Chondrocyte (in vitro differentiated cells): ENCODE measurements at places on chromosomes 6 and 20.

- no peak for DNase-seq
Observed at GRCh38 chr6:75934643-75935472, 137.6 kb downstream of the IMPG1 start.

DNA sequence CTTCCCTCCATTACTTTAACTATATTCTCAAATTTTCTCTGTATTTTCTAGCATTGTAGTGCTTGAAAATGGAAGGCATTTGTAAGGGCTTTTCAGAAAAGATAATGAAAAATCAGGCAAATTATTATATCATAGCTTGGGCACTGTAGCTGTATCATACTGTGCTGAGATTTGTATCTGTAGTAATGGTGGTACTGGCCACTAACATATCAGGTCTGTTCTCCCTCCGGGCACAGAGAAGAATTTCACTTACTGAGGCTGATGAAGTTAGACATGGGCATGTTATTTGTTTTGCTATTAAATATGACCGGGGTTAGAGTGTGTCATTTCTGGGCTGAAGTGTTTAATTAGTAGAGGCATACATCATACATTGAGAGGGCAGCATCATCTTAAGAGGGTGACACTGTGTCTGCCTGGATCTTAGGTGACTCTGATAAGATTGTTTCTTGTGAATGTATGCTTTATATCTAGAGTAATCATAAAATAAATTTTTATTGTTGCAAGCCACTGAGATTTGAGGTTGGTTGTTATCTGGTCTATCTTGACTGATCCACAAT lies 1395.9 kb downstream of the EPHA7 start:
- no peak for DNase-seq

DNA sequence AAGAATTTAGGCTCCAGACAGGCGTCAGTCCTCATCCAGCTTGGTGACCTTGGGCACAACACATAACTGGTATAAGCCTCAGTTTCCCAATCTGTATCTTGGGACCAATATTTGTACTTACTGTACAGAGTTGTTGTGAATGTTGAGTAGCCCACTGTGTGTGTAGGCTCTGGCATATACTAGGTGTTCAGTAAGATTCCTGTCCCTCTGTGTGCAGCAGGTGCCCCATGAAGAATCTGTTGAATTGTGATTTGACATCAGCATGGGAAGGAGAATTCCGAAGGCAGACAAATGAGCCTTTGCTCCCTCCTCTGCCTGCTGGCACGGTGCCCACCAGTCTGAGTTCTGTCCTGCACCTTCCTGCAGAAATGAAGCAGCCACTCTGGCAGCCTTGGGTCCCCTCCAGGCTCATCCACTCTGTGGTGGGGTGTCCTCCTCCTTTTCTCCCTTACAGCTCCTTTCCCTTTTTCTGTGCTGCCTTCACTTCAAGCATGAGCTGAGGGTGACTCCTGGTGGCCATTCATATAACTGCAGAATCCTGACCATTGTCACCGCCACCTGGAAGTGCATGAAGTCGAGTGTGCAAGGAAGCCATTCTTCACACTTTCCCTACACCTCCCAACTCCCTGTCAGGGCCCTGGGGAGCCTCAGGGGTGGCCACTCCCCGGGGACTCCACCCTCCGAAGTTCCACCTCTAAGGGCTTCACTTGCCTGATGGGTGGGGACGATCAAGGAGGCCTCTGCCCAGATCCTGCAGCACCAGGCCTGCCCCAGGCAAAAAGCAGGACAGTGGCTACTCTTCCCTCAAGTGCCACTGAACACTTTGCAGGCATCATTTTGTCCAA lies 48.2 kb downstream of the MRPL14 start:
- no peak for DNase-seq

- peak; percentile 76 for DNase-seq
Observed at GRCh38 chr6:3734023-3734422, 17.5 kb downstream of the PXDC1 start.

GRCh38 chr6:26640806-26641205 lies 18.7 kb downstream of the ZNF322 start:
- no peak for DNase-seq

- no peak for DNase-seq
Observed at GRCh38 chr6:161082215-161082614, 90.6 kb downstream of the MAP3K4 start.

GRCh38 chr20:57200882-57201695 lies 65.4 kb downstream of the BMP7 start:
- no peak for DNase-seq

DNA sequence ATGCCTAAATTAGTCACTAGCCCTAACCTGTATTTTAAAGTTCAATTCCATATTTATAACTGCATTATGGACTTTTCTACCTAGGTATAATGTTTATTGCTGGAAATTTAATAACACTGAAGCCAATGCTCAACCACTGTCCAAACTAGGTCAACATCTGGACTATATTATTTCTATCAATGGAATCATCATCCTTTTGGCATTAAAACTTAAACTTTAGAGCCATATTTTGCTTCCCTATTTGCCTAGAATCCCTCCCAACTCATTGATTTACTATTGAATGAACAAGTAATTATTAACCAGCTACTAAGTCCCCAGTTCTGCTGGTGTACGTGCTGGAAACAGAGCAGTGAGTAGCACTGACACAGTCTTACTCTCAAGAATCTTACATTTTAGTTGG lies 291.7 kb upstream of the SPTLC3 start:
- no peak for DNase-seq

DNA sequence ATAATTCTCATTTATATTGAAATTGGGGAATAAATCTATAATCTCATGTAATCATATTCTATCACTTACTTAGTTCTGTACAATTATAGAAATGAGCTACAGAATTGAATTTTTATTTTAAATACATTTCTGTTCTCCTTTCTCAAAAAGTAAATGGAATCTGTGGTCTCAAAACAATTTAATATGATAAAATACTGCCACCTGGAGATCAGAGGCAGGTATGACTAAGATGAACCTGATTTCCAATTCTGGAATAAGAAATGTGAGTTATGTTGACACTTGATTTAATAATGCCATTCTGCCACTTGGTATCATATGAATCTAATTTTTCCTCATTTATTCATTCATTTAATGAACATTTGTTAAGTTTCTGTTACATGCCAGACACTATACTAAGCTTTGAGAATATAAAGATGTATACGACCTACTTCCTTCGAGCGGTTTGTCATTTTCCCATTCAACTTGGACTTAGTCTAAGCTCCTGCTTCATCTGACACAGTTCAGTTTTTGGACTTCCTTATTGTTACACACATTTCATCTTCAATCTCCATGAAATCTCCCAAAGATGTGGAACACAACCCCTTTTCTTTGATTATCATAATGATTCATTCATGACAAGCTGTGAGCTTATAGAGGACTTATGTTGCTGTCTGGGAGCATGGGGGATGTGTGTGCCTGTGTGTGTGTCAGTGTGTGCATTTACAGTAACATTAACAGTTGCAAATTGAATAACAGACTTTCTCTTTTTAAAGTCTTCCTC lies 7.5 kb upstream of the CCDC28A start:
- DNase-seq, result no peak

DNA sequence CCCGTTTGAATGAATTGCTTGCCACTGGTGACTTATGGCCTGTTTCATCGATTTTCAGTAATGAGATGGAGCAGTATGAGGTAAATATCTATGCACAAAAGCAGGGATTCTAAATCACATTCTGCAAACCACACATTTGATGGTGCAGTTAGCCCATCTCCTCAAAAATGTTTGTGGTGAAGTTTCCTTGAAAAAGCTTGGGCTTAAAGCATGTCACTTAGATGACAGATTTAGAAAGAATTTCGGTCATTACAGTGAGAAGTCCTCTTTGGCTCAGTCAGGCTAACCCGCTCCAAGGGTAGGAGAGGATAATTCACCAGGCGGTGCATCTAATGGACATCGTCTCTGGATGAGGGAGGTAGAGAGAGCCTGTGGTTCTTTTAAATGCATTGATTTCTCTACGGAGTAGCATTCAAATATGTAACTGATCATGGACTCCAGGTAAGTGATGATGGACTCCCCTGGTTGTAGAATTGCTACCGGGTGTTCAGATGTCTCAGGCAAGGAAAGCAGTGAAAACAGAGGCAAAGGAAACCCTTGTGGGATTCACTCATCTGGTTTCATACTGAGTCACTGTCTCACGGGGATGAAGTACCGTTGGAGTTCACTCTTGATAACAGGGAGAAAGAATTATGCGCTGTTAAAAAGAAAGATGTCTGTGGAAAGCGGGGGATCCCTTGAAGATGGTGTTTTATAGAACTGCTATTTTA lies 65.3 kb downstream of the AIG1 start:
- DNase-seq, result no peak

- DNase-seq, result no peak
Observed at GRCh38 chr6:7073821-7074525, 33.8 kb upstream of the RREB1 start.

DNA sequence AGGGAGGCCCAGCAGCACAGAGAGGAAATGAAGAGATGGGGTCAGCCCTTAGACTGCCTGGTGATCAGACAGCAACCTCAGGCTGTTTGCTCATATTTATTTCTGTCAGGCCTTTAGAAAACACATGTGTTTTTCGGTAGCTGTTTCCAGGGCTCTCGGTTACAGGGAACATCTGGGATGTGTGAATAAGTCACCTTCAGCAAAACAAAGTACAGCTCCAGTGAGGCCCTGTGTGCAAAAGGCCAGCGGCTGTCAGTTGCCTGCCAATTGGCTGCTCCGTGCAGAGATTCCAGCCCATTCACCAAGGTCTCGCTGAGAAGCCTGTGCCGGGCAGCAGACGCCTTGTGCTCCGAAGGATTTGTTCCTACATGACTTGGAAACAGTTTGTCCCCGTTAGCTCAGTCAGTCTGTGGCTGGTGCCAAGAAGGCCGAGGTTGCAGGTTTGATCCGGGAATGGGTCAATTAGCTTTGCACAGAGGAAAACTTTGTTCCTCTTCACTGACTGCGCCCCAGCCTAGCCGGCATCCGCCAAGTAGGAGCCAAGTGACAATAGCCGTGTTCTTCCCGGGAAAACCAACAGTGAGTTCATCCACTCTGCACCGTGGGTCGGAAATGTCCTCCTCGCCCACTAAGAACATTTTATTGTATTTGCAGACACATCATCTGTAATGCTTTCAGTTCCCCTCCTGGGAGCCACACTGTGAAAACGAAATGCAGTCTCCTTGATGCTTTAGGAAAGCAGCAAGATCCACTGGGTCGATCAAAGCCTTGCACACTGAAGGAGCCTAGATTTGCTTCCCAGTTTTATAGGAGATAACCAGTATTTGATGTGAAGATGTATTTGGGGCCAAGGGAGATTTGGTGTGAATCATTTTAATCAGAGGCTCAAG lies 315.4 kb upstream of the CDYL start:
- no peak for DNase-seq

- DNase-seq, result no peak
Observed at GRCh38 chr20:46558511-46558959, 8.1 kb upstream of the OCSTAMP start.

DNA sequence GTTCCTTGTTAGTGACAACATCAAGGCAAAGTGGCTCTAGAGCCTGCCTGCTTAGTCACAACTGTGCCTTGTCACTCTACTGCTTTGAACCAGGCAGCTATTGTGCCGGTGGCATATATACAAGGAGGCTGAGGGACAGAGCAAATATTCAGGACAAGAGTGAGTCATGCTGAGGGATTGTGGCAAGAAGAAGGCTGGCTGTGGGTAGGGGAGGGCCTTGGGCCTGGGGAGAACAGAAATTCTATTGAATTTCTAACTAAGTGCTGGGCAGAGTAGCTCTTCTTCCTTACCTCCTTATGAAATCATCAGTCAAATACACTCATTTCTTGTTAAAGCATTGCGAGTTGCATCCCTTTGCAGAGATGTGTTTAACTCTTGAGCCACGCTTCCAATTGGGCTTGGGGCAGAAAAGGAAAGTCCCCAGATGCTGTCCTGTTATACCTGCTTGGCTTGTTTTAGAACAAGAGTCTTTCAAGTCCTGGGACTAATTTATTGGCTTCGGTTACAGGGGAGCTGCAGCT lies 59.7 kb downstream of the PFDN4 start:
- DNase-seq, result no peak

GRCh38 chr6:36533321-36533720 lies 14.0 kb downstream of the STK38 start:
- no peak for DNase-seq

GRCh38 chr6:31578184-31579118 lies 3.1 kb downstream of the TNF start:
- no peak for DNase-seq
